Sigmoid colon (tissue), 7 donors: ENCODE measurements at places on chromosomes 4 and X. TPM values are rescaled to one million over a fixed set of nuclear protein-coding genes. Genes with fewer than 3 reads are reported as not detected.

The LINC00632 gene
- polyA plus RNA-seq = 1.8 TPM

The HTR2C gene
- polyA plus RNA-seq = not detected

DNA sequence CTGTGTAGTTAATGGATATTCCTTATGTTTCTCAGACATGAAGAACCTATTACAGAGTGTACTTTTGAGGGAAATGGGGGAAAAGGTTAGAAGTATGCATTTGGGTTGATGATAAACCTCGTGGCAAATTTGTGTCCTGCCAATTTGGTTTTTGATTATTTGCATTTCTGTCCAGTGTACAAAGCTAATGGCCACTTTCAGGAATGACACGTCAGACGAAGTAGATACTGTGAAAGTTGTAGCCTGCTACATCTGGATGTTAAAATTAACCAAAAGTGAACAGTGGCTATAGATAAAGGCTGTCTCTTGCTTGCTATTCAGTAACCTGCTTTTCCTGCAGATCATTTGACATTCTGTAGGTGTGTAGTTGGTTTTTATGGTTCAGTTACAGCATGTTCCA is 1.0 kb downstream of the PRDX4 start:
- DNase-seq = no peak

The GUCY1A1 gene
- polyA plus RNA-seq = 3.6 TPM

DNA sequence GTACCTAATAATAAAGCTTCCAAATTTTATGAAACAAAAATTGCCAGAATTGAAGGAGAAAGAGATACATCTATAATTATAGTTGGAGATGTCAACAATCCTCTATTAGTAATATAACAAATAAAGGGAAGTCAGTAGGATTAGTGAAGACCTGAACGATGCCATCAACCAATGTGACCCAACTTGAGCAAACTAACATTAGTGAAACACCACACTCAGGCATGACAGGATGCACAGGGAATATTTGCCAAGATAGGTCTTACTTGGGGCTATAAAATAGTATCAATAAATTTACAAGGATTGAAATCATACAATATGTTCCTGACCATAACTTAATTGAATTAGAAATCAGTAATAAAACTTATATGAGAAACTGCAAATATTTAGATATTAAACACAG is 12.0 kb downstream of the SPON2 start:
- DNase-seq = no peak

- DNase-seq = no peak
Observed at GRCh38 chr4:15344041-15344440, 83.8 kb upstream of the C1QTNF7 start.
